ENCODE measurements at places on chromosomes 4 and X.

GRCh38 chr4:146981651-146982050 is 36.0 kb upstream of the TTC29 start:
- no peak for DNase-seq

GRCh38 chr4:168860827-168861226 is 149.2 kb downstream of the CBR4 start:
- no peak for DNase-seq

- no peak for DNase-seq
Observed at GRCh38 chr4:174210952-174211490, 72.4 kb downstream of the FBXO8 start.

DNA sequence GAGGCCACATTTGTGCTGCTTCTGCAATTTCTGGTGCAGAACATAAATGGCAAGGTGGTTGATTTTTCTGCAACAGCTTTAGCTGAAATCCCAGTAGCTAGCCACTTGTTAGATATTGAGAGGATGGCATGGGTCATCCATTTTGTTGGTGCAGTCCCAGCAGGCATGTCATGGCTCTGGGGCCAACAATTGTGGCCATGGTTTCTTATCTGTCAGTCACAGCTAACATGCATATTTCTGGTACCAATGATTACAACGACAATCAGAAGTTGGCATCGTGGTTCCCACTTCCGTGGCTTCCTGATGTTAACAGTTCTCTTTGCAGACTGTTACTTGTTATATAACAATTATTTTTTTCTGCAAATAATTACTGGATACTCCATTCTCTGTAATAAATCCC is 42.8 kb upstream of the PRKG2 start:
- DNase-seq: no peak

DNA sequence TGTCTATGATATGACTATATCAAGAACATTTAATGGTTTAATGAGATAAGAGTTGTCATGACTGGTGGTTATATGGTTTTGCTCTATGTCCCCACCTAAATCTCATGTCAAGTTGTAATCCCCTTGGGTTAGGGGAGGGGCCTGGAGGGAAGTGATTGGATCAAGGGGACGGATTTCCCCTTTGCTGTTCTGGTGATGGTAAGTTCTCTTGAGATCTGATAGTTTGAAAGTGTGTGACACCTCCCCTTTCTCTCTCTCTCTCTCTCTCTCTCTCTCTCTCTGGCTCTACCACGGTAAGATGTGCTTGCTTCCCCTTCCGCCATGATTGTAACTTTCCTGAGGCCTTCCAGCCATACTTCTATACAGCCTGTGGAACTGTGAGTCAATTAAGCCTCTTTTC is 803.4 kb downstream of the TRIML1 start:
- no peak for DNase-seq

- DNase-seq: no peak
Observed at GRCh38 chr4:145839151-145839550, 99.5 kb downstream of the ZNF827 start.

DNA sequence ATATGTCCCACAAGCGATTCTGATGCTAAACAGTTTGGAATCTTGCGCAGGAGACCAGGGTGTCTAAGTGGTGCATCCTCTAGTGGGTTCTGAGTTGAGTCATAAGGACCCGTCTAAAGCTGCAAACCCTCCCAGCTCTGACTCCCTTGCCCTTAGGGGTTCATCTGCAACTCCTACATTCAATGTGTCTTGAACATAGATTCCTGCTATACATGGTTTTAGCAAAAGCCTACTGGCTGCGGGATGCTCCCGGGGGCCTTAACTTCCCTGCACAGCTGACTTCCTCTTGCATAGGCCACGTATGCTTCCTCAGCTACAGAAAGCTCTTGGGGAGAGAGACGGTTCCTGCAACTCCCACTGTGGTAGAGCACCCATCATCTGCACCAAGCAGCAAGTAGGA is 236.7 kb downstream of the EVC2 start:
- DNase-seq: no peak

DNA sequence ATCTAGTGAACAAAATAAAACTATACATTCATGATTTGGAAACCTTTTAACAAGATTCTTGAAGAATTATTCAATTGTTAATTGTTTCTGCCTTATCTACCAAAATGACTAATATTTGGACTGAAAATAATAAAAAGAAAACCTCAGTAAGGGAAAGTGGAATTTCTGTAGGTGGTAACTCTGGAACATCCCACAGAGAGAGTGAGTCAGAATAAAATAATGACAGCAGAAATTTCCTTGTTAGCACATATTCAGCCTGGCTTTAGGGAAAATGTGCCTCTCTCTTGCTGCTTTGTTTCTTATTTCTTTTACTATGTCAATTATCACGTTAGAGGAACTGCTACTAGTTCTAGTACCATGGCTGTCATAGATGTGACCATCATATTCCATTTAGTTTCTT is 421.5 kb upstream of the GNPDA2 start:
- no peak for DNase-seq

- no peak for DNase-seq
Observed at GRCh38 chr4:34791209-34791608, 1453.1 kb downstream of the ARAP2 start.

DNA sequence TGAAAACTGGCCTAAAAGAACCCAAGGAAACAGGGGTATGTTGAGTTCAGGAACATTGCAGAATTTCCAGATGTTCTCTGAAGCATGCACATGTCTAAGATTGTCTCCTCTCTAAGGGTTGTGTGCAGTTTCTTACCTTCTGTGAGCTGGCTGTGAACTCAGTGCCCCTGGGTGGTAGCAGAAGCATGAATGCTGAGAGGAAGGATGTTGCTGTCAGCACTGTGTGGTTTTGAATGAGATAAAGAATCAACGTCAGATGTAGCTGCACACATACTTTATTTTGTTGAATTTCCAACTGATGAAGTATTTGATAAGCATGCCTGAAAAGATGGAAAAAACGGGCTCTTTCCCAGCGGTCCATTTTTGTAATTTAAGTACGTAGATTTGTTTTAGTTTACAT is 23.8 kb upstream of the CD38 start:
- DNase-seq: no peak

- no peak for DNase-seq
Observed at GRCh38 chrX:150897421-150898320, 797 bp downstream of the CD99L2 start.

DNA sequence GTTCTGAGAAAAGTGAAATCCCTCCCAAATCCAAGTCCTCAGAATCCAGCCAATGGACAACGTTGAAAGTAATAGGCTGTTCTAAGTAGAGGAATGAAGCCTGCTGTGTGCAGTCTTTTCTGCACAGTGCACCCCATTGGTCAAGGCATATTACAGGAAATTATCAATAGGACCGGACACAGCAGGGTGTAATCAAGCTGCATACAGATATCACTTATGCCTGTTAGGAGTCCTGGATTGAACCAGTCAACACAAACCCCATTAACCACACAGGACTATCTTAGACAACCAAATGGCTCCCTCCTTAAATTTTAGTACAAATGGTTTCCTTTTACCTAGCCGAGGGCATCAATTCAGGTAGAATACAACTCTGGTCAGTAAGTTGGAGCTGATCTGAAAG is 34.2 kb upstream of the MAGEA8 start:
- DNase-seq: no peak

- DNase-seq: no peak
Observed at GRCh38 chr4:81179326-81179725, 35.7 kb downstream of the PRKG2 start.

GRCh38 chrX:154367474-154368308 is 6.7 kb downstream of the FLNA start:
- DNase-seq: no peak

- no peak for DNase-seq
Observed at GRCh38 chr4:128288689-128289106, 1.1 kb upstream of the PGRMC2 start.

DNA sequence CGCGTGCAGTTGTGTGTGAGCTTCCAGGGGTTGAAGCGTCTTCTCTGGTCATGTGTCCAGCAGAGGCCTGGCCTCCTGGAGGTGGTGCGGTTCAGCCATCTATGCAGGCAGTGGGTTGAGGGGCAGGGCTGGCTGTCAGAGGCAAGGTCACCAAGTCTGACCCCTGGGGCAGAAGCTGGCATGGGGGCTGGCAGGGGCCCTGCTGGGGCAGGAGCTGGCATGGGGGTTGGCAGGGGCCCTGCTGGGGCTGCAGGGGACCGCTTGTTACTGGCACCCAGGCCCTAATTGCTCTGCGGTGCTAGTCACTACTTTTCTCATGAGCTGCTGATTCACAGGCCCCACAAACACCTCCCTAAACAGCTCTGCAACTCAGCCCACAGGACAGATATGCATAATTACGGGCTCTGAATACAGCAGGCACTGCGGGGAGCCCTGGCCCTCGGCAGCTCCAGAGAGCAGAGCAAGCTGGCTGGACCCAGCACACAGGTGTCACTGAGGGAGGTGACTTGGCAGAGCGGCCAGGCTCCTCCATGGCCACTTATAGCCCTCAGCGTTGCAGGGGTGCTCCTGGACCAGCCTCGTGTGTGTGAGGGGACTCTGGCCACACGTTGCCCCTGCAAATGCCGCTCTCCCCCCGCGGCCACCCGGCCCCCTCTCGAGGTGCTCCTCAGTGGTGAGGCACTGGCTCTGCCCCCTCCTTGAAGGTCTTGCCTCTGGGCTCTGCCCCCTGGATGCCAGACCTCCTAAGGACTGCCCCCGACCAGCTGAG is 32.7 kb downstream of the CPLX1 start:
- DNase-seq: no peak

GRCh38 chr4:92299152-92299551 is 4.6 kb upstream of the GRID2 start:
- no peak for DNase-seq

GRCh38 chr4:152045449-152045806 is 284.6 kb upstream of the GATB start:
- no peak for DNase-seq

DNA sequence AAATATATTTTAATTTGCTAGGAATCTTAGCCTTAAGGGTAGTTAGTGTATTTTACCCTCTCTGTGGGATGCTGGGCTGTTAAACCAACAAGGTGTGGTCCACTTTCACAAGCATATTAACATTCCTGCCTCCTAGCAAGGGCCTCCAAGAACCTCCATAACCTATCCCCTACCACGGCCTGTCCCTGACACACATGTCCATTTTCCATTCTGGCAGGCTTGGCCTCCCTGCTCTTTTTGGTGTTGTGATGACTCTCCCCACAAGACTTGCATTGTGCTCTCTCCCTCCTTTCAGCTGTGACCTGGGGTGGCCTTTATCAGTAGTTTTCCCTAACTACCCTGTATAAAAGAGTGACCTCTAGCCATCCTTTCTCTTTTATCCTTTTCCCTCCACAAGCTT is 120.2 kb downstream of the KLHL8 start:
- no peak for DNase-seq

DNA sequence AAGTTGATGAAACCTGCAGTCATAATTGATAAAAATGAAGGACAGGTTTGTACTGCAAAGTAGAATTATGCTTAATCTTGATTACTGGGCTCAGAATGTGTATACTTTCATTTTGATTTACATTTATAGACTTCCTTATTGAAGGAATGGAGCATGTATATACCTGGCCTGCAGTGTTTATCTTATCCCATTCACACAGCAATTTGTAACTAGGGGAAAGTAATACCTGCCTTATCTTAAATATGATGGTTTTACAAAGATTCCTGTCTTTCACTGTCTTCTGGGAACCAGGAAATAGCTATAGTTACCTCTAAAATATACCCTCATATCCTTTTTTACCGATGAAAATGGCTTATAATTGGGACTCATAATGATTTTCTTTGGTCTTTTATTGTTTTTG is 29.7 kb downstream of the ADD1 start:
- DNase-seq: no peak

DNA sequence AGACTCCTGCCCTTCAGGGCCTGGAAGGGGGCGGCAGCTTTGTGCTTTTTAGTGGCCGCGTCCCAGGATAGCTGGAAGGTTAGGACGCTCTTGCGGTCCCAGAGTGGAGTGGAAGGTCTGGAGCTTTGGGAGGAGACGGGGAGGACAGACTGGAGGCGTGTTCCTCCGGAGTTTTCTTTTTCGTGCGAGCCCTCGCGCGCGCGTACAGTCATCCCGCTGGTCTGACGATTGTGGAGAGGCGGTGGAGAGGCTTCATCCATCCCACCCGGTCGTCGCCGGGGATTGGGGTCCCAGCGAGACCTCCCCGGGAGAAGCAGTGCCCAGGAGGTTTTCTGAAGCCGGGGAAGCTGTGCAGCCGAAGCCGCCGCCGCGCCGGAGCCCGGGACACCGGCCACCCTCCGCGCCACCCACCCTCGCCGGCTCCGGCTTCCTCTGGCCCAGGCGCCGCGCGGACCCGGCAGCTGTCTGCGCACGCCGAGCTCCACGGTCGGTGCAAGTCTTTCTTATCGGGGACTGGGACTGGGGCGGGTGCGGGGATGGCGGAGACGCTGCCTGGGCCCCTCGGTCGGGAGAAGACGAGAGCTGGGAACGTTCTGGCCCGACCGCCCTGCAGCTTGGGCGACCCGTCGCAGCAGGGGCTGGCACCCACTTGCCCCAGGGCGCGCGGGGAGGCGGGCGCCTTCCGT is at the start of gene EDNRA:
Gene EDNRA (plus strand): TSS at position 207 of the 686 bp plus-strand sequence. CDS start 4,585 bp downstream, outside the sequence.
- no peak for DNase-seq

- no peak for DNase-seq
Observed at GRCh38 chrX:45502396-45502795, 301.7 kb upstream of the DIPK2B start.

DNA sequence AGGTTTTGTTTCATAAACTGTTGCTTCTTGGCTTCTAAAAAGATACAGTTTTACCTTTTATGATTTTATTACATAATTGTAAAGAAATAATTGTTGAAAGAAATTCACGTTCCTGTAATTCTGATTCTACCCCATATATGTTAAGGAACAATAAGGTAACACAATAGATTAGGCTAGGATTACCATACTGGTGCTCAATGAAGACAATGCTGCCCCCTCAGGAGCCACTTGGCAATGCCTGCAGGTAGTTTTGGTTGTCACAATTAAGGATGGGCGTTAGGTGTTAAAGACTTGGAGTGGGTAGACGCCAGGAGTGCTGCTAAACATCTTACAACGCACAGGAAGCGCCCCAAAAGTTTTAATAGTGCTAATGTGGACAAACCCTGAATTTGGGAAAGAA is 133.2 kb downstream of the NLGN4X start:
- no peak for DNase-seq

DNA sequence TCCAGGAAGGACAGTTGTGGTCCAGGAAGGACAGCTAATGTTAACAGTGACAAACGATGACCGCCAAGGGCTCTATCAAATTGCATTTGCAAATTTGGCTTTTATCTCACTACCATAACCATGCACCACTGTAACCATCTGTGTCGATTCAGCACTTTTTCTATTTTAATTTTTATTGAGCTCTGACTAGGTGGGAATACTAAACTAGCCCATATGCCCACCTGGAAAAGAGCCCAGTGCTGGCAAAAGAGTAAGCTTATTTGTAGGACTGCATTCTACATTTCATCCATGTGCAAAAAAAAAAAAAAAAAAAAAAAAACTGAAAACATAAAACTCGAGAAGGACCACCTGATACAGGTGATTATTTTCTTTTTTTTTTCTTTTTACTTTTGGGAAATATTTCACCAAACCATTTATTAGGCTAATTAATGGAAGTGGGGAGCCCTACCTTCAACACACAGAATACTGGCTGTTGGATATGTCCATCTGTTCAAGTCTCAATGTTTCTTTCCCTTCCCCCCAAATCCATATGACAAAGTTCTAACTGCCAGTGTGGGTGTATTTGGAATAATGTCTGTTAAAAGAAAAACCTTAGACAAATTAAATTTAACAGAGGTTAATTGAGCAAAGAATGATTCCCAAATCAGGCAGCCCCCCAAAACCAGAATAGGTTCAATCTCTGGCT is 99.5 kb upstream of the MXRA5 start:
- DNase-seq: no peak
